ENCODE measurements at places on chromosomes 4 and X.

DNA sequence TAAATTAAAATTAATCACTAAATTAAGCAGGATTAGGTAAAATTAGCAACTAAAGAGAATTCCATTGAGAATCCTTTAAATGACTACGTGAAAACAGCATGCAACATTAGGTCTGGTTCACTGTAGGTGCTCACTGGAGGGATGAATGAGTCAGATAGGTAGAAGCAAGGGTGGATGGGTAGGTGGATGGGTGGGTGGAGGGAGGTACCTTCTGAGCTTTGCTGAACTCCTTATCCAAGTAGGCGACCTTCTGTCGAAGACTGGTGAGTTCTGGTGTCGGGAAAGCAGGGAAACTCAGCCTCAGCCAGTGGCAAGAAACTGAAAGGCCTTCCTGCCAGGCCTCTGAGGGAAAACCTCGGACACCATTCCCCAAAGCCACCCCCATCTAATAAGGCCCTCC, 3.0 kb downstream of the GRIPAP1 start:
- no peak for DNase-seq

- peak; percentile 1 for DNase-seq
Observed at GRCh38 chr4:33493231-33493630, 2751.1 kb downstream of the ARAP2 start.

DNA sequence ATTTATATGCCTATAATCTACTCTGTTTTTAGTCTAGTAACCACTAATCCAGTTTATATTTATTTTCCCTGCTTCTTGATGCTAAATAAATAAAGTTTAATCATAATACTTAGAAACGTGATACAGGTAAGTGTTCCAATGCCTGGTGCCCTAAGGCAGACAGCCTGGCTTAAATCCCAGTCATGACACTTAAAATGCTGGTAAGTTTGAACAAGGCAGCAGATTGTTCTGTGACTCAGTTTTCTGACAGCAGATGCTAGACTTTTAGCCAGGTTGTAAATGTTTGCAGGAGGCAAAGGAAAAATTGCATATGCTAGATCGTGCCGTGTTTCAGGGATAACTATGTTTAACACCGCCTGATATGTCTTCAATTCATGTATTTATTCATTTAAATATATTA, 2661.6 kb downstream of the PCDH7 start:
- no peak for DNase-seq

GRCh38 chr4:173448103-173448502, 49.2 kb upstream of the SCRG1 start:
- peak; percentile 47 for DNase-seq

- no peak for DNase-seq
Observed at GRCh38 chr4:7564242-7564641, 129.5 kb upstream of the PSAPL1 start.

DNA sequence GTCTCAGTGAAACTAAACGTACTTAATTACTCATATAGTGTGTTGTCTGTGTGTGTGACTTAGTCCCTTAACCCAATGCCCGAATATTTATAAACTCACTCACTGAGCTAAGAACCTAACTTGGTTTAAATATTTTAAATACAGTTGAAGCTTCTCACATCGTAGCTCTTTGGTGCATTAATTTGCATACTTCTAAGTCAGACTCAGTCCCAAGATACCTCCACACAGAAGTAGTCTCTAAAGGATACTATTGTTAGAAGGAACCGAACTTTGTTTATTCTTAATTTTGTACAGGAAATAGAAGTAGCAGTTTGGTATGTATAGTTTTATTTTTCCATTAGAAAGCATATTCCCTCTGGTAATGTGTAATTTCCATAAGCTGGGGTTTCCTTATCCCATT, 54.0 kb upstream of the NKAP start:
- no peak for DNase-seq

DNA sequence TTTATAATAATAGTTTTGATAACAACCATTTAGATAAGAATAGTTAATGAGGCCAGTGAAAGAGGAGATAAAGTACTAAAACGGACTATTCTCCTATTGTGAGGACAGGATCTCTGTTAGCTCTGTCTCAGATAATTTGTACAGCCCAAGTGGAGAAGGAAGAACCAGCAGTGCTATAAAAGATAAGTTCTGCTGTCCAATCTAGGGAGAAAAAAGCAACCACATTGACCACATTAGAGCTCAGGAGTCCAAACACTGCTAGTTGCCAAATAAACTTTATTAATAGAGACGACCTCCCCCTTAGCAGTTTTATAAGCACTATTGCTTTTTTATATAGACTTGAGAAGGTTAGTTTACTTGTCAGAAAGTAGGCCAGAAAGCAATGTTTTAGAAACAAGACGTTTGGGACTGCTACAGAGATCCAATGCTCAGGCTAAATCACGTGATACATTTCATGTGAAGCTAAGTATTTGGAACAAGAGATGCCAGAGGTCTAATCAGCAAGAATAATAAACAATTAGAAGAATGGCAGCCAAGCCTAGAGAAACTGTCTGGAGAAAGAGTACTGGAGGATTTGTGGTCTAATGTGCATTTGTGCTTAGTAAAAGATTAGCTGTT, 15.9 kb downstream of the IL15 start:
- DNase-seq, result peak; percentile 74

DNA sequence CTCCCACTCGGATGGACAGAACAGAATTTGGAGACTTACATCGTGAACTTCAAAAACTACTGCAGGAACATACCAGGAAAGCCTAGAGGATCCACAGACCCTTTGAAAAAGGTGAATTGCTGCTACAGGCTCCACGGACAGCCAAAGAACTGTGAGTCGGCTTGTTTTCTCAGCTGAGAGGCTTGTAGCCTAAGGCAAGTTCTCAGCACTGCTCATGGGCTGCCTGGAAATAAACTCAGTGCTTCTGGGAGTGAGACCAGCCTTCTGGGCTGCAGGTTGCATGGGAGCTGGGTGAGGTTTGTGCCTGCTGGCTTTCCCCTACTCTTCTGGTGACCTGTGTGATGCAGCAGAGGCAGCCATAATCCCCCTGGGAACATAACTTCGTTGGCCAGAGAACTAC, 1397.6 kb downstream of the FAM133A start:
- no peak for DNase-seq

DNA sequence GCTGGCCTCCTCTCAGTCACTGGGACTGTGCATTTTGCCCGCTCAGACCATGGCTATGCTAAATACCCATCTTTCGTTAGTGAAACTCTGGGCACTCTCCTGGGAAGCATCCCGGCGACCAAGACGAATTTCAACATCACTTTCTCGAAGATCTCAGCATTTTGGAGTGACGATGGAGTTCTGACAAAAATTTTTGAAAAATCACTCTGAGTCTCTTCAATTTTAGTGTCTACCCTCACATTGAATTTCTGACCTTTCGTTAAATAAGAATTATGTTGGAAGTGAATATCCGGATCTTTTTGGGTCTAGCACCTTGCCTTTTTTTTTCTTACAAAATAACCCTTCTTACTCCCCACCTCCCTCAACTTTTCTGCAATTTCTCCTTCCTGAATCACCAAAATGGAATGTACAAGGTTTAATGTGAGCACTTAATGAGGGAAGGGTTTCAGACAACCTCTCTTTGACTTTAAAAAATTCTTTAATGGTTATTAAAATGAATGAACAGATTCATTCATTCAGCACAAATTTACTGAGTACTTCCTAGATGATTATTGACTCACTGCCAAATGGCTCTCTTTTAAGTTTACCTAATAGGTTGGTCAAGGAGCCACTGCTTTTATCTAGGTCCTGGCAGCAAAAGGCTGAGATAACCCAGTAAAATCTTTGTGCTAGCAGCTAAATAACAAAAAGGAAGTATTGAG, 746 bp upstream of the AADAT start:
- DNase-seq, result peak; percentile 36

DNA sequence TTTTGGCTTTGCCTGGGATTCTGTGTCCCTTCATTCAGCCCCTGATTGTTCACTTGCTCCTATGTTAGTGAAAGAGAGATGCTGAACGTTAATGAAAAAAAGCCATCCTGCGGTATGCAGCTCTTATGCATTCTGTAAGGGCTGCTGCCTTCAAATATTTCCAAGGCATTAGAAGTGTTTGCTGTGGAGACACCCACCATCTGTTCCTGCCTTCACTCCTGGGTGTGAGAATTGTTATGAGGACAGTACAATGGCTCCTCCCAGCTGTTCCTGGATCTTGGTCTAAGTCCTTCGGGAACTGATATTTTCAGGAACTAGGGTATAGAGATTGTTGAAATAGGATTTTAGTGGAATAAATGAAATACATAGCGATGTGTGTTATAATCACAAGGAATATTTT, 427.1 kb upstream of the FAM47C start:
- no peak for DNase-seq

DNA sequence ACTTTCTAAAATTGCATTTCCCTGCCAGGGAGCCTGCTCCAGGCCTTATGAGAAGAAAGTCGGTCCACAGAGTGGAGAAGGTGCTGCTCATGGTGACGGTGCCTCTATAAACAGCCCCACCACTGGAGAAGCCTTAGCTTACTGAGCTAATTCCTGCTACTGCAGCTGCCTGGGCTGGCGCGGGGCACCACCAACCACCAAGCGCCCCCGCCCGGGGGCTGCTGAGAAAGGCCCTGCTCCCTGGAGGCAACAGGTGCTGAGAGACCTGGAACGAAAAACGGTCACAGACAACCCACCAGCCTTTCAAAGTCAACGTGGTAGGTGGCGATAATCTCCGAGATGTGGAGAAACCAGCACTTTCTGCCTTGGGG, 2.9 kb downstream of the HCFC1 start:
- DNase-seq, result no peak

GRCh38 chrX:1451661-1452515, 821 bp downstream of the ASMTL start:
- no peak for DNase-seq

DNA sequence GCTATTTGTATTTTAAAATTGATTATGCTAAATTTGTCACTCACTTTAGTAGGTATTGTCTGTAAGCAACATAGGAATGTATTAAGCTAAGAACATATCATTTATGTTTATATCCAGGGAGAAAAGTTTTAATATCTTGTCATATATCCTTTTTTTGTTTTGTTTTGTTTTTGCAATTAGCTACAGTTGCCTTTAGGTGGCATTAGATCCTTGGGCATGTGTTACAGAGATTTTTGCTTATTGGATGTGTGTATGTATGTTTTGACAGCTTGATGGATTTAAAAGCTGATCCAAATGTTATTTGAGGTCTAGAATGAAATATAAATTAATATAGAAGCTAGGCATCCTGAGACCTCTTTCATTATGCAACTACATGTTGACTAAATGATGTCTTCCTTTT, 36.1 kb upstream of the OTUD4 start:
- DNase-seq, result peak; percentile 60

- DNase-seq, result no peak
Observed at GRCh38 chr4:105634402-105635080, 73.9 kb downstream of the INTS12 start.

DNA sequence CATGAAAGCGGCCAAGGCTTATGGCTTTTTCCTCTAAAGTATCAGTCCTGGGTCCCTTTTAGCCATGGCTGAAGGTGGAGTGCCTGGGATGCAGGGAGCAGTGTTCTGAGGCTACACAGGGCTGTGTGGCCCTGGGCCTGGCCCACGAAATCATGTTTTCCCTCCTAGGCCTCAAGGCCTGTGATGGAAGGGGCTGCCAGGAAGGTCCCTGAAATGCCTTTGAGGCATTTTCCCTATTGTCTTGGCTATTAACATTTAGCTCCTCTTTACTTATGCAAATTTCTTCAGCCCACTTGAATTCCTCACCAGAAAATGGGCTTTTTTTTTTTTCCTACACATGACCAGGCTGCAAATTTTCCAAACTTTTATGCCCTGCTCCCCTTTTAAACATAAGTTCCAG, 657.0 kb downstream of the DACH2 start:
- no peak for DNase-seq

DNA sequence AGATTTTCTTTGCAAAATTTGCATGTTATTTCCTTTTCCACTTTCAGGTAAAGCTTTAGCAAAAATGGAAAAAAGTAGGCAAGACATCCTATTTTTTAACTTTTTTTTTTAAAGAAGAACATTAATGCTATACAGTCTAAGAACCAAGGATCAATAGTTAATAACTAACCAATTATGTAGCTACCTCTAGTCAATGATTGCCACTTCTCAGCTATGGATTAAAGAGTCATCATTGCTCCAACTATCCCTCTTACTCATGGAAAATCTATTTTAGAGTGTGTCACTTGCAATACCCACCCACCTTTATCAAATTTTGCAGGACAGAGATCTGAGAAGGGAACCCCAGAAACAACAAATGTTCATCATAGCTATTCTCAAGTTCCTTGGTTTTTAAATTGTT, 223.1 kb downstream of the ANK2 start:
- DNase-seq, result no peak

DNA sequence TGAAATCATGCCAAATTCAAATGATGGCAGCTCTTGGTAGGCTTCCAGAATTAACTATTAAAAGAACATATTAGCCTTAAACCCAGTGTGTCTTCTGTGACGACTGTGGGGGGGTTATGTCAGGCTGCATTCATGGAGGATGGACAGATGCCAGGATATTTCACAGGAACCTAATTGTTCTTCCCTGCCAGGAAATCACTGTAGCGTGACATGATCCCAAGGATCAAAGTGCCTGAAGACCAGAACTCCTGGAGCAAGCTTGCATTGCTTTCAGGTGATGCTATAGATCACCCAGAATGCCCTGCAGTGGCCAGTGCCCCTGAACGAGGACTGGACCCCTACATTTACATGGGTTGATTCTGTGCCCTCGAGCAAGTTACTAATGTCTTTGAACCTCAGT, 1093.0 kb upstream of the TENM3 start:
- DNase-seq, result no peak

GRCh38 chr4:20678400-20678799, 21.9 kb upstream of the PACRGL start:
- DNase-seq, result no peak

DNA sequence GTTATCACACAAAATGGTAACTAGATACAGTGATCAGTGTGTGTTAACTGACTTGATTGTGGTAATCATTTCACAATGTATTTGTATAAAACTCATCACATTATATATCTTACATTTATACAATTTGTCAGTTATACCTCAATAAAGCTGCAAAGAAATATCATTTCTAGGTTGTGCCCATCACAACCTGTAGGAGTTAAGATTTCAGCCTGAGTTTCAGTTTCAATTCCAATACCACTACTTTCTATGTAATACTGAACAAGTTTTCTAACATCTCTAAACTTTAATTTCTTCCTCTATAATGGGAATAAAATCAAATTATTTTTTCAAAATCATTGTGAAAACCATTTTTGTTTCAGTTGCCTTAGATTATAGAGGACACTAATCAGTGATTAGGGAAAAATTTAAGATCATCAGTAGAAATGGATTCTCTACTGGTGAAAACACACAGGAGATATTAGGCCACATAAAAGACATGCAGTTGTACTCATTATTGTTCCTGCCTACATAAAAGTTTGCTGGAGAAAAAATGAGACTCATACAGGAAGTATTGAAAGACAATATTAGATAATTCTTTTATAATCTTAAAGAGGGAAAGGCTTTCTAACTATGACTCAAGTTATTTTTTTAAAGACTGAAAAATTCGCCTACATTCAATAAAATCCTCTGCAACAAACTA, 18.4 kb upstream of the TBC1D1 start:
- peak; percentile 37 for DNase-seq

Measured in cardiac fibroblast (primary cell).